ENCODE measurements at places on chromosomes 12 and 14.
A peak's percentile ranks its signal among the peaks of the same experiment; 100 is the strongest.

DNA sequence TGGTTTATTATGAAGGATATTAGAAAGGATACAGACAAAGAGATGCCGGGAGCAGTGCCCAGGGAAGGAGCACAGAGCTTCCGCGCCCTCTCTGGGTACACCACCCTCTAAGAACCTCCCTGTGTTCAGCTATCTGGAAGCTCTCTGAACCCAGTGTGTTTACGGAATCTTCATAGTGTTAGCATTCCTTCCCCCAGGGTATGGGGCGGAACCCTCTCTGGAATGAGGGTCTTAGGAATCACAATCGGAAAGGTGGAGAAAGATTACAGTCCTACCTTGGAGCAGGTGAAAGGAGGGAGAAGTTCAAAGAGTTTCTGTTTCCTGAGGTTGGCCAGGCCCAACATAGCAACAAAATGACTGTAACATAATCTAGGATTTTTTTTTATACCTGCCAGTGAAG is 6.8 kb upstream of the NUDT4 start:
- no peak for DNase-seq

GRCh38 chr12:78101113-78101876 is 270.6 kb downstream of the NAV3 start:
- no peak for DNase-seq

DNA sequence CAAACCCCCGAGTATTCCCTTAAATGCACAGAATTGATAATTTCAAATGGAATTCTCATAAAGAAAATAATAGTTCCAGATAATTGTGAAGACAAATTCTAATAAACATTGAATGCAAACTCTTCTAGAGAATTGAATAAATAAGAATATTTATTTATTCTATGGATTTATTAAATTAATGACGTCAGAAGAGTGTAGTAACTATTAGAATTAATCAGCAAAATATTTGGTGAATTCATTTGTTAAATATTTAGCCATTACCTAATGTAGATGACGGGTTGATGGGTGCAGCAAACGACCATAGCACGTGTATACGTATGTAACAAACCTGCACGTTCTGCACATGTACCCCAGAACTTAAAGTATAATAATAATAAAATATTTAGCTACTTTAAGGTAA is 33.4 kb upstream of the TBPL2 start:
- no peak for DNase-seq

GRCh38 chr12:104524034-104524832 is 67.5 kb downstream of the CHST11 start:
- DNase-seq: no peak

DNA sequence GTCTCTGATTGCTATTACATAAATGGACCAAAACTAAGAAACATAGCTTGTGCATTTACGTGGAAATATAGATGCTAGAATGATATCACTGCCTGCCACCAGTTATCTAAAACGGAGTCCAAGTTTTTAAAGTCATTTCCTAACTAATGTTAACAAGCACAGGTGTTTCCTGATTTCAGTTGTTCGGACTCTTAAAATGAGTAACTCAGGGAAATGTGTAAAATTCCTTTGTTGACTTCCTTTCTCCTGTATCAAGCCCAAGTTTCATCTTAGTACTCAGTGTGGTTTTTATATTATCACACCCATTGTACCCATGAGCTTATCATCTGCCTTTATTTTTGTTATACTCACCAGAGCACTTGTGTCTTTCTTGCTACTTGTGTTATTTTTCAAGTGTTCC is 13.2 kb upstream of the PRKCH start:
- peak; percentile 79 for DNase-seq

- no peak for DNase-seq
Measured at GRCh38 chr12:95582230-95583058, 31.2 kb upstream of the USP44 start.

DNA sequence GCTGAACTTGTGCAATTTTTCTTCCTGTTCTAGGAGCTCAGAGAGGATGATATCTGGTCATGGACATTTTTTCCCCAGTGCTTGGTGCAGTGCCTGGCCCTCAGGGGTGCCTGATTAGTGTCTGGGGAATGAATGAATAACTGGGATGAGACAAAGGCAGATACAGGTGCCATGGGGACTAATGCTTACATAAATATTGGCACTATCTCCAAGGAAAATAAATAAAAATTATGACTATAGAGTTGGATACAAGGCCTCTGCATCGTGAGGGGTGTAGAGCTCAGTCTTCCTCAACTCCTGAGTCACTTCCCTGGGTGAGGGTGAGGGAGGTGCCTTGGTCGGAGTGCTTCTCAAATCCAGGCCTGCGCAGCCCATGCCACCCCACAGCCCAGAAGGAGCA is 188.6 kb downstream of the KCNA5 start:
- no peak for DNase-seq

GRCh38 chr12:54602661-54603060 is 14.2 kb upstream of the PPP1R1A start:
- DNase-seq: no peak

DNA sequence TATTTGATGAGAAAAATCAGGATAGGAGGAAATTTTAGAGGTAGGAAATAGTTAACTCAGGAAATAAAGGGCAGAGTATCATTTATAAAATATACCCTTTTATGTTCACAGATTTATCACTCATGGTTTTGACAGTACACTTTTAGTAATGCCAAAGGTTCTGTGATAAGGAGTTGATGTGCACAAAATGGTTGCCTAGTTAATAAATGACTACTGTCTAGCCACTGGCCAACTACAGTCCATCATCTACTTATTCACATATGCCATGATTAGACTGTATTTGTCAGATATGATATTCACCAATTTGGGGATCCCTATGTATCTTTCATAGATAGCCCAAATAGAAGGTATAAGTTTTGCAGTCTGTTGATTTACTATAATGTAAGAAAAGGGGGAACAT is 19.2 kb upstream of the GXYLT1 start:
- no peak for DNase-seq

- no peak for DNase-seq
Measured at GRCh38 chr12:30278401-30278800, 417.3 kb downstream of the IPO8 start.

DNA sequence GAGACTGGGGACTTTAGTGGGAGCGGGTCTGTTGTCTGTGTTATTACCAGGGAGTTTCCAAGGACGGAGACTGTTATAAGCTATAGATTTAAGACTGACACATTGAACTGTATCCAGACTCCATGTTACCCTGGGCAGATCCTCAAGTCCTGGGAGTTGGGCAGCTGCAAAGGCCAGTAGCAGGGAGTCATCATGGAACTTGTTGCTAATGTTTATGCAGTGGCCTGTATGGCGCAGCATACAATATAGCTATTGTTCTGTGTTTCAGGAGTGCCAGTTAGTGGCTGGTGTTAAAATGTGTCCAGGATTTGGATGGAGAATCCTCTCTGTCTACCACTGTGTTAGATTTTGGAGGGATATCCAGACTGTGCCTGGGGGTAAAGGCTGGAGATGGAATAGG is 31.7 kb downstream of the SMOC1 start:
- DNase-seq: no peak

DNA sequence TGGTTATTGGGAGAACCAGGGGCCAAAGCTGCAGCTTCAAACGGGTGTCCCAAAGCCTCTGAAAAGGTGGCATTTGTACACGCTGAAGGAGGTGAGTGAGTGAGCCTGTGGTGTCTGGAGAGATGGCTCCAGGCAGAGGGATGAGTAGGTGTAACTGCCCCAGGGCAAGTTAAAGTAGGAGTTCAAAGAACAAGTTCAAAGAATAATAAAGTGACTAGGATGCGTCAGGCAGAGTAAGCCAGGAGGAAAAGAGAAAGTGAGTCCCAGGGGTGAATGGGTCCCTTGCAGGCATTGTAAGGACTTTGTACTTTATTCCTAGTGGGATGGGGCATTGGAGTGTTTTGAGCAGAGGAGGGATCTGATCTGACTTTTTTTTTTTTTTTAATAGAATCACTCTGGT is 201.4 kb upstream of the PWP1 start:
- DNase-seq: no peak

- DNase-seq: peak; percentile 69
Measured at GRCh38 chr12:69254046-69254445, 14.7 kb downstream of the CPSF6 start.

DNA sequence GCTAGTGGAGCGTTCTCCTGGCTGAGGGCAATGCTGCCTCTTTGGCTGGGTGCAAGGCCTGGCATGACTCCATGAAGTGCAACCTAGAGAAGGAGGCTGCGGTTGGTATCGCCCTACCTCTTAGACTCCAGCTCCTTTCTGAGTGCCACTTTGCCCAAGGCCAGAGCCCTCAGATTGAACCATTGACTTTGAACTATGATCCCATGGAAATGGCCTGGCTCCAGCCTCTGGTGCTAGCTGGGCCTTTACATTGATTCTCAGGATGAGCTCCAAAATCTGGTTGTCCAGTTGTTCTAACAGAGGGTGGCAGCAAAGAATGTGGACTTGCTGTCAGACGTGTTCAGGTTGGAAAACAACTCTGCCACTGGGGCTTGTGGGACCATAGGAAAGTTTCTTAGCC is 16.1 kb upstream of the SMOC1 start:
- DNase-seq: no peak

- no peak for DNase-seq
Measured at GRCh38 chr12:44875417-44875953, 630 bp downstream of the NELL2 start.

DNA sequence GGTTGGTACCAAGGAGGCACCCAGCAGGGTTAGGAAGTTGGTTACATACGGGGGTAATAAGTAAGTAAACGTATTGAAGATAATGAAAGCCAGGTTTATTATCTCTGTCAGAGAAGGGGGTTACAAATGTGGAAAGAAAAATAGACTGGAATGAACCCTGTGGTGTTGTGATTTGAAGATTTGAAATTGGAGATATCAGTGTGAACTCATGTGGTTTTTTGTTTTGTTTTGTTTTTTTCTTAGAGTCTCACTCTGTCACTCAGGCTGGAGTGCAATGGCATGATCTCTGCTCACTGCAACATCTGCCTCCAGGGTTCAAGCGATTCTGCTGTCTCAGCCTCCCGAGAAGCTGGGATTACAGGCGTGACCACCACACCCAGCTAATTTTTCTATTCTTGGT is 14.1 kb upstream of the SLC25A3 start:
- DNase-seq: no peak

DNA sequence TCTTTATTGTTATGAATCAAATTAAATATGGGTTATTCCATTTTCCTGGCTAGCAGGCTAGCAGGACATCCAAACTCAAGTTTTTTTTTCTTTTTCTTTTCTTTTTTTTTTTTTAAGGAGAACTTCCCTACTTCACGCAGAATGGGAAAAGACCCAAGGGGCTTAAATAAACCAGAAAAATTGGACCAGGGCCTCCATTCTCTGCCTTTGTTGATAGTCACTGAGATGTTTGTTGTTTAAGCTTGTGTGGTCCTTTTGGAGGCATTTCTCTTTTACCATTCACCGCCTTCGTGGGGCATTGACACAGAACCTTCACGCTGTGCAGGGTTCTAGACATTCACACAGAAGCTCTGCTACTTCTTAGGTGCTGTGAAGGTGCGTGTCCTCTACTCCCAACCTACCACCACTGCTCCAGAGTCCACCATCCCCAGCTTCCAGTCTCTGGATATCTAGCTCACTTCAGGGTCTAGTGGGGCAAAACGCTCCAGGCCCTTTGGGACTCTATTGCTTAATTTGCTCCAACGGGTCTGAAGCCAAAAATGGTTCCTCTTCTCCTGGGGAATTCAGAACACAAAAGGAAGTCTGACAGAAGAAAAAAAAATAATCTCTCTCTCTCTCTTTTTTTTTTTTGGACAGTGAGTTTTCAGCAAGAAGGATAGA is 301.3 kb downstream of the AEBP2 start:
- DNase-seq: no peak
